Stimulated activated CD8-positive, alpha-beta memory T cell treated with anti-CD3 and anti-CD28 coated beads, Interleukin-4, amount 100 ng/mL, for 48 hours (primary cell): ENCODE measurements at places on chromosomes 2 and 18.

GRCh38 chr2:190640117-190640516 is 8.8 kb upstream of the NAB1 start:
- no peak for DNase-seq

GRCh38 chr2:201786471-201786870 is 5.7 kb upstream of the ALS2 start:
- no peak for DNase-seq

GRCh38 chr2:85401844-85402243 is 8.3 kb downstream of the CAPG start:
- DNase-seq = no peak

- no peak for DNase-seq
Measured at GRCh38 chr18:78640246-78640995, 339.2 kb upstream of the SALL3 start.

GRCh38 chr2:133838642-133839365 is 270.5 kb upstream of the NCKAP5 start:
- no peak for DNase-seq

GRCh38 chr18:27394687-27395086 is 209.6 kb upstream of the CHST9 start:
- DNase-seq = no peak

GRCh38 chr2:60984720-60985119 is 32.8 kb upstream of the PEX13 start:
- no peak for DNase-seq

- DNase-seq = no peak
Measured at GRCh38 chr18:44742718-44743311, 62.1 kb downstream of the SETBP1 start.

DNA sequence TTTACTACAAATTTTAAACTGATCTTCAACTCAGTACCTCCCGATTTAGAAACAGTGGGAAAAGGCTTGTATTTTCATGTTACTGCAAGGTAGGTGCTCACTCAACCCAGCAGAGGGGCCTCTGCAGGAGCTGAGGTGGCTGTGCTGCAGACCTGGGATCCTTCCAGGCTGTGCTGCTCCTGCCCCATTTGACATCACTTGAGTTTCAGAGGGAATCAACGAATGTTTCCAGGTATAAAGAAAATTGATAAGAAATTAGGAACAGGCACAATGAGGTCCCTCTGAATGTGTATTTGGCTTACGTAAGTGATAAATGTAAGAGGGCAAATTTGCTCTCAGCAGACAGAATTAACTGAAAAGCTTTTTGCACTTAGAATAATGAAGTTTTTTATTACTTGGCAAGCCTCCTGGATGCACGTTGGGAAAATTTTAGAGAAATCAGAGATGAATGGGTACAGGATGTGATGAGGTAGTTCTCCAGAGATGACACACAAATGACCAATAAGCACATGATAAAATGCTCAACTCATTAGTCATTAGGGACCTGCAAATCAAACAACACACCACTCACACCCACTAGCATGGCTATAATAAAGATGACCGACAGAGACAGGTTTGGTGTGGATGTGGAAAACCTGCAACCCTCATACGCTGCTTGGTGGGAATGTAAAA is 114.0 kb downstream of the NOL10 start:
- DNase-seq = no peak

DNA sequence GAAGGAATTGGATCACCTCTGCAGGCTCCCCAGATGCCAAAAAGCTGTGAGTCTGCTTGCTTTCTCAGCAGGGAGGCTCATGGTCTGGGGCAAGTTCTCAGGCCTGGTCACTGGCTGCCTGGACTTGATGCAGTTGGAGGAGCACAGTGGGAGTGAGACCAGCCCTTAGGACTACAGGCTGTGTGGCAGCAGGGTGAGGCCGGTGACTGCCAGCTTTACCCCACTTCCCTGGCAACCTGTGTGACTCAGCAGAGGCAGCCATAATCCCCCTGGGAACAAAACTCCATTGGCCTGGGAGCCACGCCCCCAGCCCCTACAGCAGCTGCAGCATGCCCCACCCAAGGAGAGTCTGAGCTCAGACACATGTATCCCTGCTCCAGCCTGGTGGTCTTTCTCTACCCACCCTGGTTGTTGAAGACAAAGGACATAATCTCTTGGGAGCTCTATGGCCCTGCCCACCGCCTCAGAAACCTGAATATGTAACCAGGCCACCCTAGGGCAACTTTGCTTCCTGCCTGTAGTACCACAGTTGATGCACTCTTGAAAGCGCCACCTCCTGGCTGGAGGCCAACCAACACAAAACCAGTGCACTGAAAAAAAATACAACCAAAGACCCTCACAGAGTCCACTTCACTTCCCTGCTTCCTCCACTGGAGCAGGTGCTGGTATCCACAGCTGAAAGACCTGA is 106.8 kb upstream of the SPATS2L start:
- DNase-seq = peak; percentile 25

- DNase-seq = no peak
Measured at GRCh38 chr2:7333960-7334493, 416.8 kb downstream of the RNF144A start.

GRCh38 chr2:88874063-88874657 is 182.7 kb downstream of the RPIA start:
- DNase-seq = peak; percentile 47

DNA sequence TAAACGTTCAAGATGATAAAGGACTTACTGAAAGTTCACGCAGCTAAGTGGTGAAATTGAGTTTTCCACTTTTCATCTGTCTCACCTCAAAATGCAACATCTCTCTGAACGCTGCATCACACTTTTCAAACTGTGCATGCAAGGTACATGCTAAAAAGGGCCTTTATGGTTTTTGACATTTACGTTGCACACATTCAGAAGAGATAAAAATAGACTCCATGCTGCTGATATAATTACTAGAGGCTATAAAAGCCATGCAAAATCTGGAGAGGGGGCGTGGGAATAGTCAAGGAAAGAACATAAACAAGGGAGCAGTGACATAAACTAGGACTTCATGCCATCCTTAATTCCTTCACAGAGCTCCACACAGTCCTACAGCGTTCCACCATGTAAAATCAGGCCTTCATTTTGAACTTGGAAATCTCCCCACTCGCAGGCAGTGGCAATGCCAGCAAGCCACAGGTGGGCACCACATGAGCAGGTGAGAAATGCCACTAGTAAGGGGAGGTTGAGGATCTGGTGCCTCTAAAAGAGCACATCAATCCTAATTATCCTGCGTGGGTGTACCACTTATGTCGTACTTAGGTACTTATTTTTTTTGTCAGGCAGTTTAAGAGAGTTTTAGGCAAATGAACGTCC is 71.4 kb downstream of the ZEB2 start:
- DNase-seq = no peak

- DNase-seq = peak; percentile 83
Measured at GRCh38 chr2:12716282-12717190, at the start of gene TRIB2. Gene TRIB2 (plus strand): TSS chr2:12716936. CDS start chr2:12718308, 1,372 bp downstream.

DNA sequence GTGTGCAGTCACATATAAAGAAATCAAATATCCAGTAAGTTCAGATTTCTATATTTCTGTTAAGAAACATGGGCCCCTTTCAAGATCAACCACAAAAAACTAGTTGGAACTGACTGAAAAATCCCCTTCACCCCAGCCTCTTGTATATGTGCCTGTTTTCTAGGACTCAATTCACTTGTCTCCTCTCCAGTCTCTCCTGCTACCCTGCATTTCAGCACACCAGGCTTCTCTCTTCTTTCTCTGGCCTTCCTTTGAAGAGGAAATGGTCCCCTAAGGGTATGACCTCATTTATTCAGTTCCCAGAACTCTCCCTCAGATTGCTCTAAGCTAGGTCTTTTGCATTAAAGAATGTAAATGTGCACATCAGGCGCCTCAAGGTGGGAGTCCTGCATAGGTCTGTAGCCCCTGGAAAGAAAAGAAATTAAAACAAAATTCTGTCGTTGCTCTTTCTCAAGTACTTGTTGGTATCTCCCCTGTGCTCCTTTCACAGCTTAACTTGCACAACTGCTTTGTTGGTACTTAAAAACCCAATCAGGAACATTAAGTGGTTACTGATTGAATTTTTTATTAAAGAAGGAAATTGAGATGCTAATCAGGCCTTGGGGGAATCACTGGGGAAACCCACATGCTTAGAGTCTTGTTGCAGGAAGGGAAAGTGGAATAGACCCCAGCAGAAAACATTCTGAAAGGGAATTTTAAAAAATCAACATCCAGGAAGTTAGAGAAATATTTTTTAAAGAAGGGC is 278.4 kb downstream of the AGPS start:
- DNase-seq = no peak

DNA sequence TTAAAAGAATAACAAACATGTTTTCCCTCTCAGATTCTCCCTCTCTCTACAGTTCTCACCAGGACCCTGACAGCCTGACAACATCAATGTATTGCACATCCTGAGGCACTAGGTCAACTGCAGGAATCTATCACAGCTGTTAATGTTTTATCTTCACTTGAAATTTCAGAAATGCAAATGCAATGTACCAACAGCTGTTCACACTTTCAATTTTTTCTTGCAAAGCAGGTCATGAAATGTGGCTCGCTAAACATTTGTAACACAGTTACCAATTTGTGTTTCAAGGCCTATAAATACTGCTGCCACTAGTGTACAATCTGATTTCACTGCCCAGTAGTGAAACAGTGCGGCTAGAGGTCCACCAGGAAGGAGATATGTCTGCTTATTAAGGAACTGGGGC is 147.8 kb downstream of the EXOC6B start:
- no peak for DNase-seq

- DNase-seq = no peak
Measured at GRCh38 chr2:20446255-20446916, 488 bp upstream of the RHOB start.

GRCh38 chr2:168784993-168785392 is 17.4 kb upstream of the NOSTRIN start:
- no peak for DNase-seq

DNA sequence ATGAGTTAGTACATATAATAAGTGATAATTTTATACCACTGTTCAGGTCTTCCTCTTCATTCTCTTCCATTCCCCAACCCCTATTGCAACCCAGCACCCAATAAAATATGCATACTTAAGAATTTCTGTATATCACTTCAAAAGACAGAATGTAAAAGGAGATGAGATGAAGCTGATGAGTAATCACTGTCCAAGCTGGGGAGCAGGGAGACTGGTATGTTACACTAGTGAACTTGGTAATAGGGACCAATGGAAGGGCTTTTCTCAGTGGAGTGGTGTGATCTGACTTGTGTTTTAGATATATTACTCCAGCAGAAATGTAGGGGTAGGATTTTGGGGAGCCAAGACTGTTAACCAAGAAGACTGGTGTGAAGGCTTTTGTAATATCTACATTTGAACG is 18.0 kb upstream of the ARHGAP28 start:
- DNase-seq = no peak

- DNase-seq = no peak
Measured at GRCh38 chr2:86284987-86285386, 52.4 kb downstream of the REEP1 start.

- DNase-seq = no peak
Measured at GRCh38 chr2:151280271-151280670, 9.2 kb downstream of the NMI start.

DNA sequence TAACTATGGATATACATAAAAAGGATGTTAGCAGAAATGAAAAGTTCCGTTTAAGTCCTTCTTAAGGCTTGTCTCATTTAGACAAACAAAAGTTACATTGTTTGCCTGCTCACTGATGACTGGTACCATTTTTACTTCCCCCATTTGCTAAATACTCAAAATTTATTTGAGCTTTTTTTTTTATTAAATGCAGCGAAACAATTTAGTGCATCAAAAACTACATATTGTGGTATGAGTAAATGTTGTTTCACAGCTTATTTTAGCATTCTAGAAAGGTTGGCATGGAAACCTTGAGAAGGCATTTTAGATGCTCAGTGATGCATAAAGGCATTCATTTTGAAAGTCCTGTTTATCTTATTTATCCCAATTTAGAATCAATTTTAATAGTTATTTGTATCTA is 100.0 kb downstream of the MAP2 start:
- DNase-seq = no peak

DNA sequence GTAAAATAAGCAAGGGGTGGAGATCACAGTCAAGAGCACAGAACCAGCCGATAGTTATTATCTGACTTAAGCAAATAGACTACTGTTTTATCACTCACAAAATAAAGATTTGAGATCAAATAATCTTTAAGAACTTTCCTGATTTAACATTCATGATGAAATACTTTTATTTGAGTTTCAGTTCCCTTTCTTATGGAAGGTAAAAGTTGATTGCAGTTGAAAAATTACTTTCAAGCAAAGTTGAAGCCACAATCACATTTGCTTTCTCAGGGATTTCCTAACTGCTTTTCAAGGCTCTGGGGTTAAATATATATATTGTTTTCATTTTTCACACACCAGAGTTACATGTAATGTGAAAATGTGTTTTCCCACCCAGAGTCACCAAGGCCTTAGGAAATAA is 599.5 kb downstream of the KCNJ3 start:
- DNase-seq = no peak

DNA sequence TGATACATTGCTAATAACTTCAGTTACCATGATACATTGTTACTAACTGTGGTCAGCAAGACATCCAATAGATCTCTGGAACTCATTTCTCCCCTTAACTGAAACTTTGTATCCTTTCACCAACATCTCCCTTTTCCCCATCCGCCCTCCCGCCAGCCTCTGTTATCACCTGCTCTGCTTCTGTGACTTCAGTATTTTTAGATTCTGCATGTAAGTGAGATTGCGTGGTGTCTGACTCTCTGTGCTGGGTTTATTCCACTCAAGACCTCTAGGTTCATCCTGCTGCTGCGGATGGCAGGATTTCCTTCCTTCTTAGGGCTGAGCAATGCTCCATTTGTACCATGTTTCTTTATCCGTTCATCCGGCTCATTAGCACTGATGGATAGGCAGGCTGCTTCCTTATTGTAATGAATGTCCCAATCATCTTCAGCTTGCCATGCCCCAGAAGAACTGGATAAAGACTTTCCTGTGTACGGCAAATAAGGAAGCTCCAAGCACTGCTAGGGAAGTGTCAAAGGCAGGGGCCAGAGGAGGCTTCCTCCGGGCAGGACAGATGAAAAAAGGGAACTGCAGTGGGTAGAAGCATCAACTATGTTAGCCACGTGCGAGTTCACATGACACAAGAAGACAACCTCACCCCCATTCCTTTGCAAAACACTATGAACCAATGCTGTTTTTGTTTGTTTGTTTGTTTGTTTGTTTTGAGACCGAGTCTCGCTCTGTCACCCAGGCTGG is 113.4 kb downstream of the EIPR1 start:
- DNase-seq = no peak

- DNase-seq = no peak
Measured at GRCh38 chr2:140085674-140086073, 1305.5 kb upstream of the NXPH2 start.

DNA sequence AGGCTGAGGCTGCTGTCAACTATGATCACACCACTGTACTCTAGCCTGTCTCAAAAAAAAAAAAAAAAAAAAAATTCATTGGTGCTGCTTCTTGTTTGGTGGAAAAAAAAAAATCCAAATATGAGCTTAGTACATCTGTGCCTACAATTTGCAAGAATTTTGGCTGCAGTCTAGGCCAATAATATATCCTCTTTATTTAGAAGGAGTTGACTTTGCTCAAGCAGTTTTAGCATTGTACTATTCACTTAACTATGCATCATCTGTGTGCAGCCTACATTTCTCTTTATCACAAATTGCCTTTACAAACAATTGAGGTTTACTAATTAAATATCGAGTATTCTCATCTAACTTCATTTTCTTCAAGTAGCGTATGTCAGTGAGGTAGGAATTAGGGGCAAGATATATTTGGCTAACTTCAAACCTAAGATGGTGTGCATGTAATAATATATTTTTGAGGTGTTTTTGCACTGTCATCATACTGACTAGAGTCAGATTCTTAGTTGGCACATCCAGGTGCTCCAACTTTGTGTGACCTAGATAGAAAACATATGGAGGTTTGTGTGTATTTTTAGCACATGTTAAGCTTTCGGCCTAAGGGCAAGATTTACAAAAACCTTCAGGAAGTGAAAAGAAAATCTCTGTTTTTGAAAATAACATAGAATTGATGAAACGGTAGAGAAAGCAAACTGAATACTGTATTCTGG is 51.8 kb downstream of the PMS1 start:
- DNase-seq = no peak
